ENCODE measurements at places on chromosomes 12 and 14.

GRCh38 chr14:104786091-104786586 lies 9.4 kb downstream of the AKT1 start:
- peak; percentile 34 for DNase-seq

DNA sequence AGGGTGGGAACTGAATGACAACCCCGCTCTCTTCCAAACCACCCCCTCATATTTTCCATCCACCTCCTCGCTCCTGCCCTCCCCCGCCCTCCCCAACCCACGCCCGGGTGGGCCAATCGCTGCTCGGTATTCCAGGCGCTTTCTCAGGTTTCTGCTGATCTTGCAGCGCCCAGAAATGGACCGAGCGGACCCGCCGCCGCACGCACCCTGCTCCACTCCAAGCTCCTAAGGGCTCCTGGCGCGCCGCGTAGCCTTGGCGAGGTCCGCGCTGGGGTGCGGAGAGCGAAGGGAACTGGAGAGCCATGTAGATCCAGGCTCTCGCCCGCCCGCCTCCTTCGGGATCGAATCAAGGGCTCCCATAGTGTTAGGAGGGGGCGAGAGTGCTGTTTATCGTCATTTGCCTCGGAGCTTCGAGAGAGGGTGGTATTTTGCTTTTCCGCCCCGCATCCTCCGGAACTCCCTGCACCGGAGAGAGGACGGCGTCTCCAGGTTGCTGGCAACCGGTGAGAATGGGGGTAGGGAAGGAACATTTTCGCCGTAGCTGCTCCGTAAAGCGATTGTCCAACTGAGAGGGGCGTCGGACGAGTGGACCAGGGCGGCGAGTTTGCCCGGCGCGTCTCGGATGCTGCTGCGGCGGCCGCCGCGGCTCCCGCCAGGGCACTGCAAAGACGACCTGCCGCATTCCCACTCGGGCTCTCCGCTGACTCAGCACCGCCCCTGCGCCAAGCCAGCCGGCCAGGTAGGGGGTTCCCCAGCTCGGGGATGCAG lies at the start of gene KCNA1:
Gene KCNA1 (plus strand): TSS at position 172 of the 768 bp plus-strand sequence. CDS start 1,474 bp downstream, outside the sequence.
- no peak for DNase-seq

- DNase-seq: no peak
These were observed 124.7 kb downstream of the DAAM1 start for GRCh38 chr14:59313144-59313651.

- DNase-seq: no peak
These were observed 11.6 kb upstream of the STRN3 start for GRCh38 chr14:31037709-31038221.

- DNase-seq: no peak
These were observed 13.2 kb upstream of the TDG start for GRCh38 chr12:103952497-103952896.

DNA sequence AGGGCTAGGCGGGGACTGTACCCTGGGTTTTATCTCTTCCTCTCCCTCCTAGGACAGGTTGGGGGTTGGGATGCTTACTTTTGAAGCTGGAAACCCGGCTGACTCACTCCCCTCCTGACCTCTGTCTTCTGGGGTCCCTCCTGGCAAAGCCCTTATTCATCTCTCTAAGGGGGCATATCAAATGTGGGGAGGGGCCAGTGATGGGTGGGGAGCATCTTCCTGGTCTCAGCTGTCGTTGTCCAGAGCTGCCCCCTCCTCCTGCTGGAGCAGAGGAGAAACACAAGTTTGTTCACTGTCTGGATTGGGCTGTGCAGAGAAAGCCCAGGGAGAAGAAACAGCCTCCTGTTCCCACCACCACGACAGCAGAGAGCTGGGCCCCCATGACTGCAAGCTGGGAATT lies 85.8 kb downstream of the TNFAIP2 start:
- DNase-seq: no peak

GRCh38 chr12:115140981-115141655 lies 457.1 kb upstream of the TBX3 start:
- no peak for DNase-seq

- DNase-seq: no peak
These were observed 80.4 kb upstream of the SINHCAF start for GRCh38 chr12:31406345-31406744.

GRCh38 chr14:66273261-66273832 lies 212.8 kb upstream of the CCDC196 start:
- no peak for DNase-seq

- no peak for DNase-seq
These were observed 2.7 kb upstream of the FAM222A start for GRCh38 chr12:109710747-109711595.

DNA sequence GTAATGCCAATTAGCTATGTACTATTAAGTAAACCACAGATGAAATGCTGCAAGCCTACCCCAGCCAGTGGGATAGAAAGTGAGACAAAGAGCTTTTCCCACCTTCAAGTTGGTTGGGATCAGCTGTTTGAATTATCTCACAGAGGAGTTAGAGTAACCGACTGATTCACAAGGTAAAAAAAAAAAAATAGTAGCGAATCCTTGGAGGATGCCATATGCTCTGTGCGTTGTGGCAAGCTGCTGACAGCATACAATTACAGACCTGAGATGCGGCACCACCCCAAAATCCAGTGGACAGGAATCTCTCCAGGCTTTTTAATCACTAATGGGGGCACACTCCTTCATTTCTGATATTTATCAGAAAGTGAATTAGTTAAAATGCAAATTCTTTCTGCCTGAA lies 157.0 kb upstream of the RMST start:
- DNase-seq: no peak

- no peak for DNase-seq
These were observed 34.3 kb upstream of the DICER1 start for GRCh38 chr14:95191445-95192199.

DNA sequence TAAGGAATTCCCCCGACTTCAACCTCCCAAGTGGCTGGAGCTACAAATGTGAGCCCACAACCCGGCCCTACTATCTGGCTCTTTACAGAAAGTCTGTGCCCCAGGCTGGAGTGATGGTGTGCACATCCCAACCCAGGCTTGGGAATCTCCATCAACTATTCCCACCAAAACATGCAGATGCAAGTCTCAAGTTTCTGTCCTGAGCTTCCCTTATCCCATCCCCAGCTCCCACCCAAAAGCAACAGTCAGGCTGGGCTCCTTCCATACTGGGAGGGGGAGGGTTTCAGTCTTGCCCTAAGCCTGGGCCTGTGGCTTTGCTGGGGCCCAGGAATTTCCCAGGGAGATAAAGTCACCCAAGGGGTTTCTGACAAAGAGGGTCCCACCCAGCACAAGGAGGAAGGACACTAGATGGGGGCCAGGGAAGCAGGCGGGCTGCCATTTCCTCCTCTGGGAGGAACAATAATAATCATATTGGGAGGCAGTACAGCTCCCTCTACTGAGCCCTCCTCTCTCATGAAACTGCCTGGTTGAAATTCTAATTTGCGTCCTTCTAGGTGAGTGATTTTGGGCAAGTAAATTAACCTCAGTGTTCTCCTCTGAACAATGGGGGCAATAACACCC lies 8.0 kb downstream of the SLC8B1 start:
- no peak for DNase-seq

- no peak for DNase-seq
These were observed 40.3 kb downstream of the TECPR2 start for GRCh38 chr14:102403028-102403427.

DNA sequence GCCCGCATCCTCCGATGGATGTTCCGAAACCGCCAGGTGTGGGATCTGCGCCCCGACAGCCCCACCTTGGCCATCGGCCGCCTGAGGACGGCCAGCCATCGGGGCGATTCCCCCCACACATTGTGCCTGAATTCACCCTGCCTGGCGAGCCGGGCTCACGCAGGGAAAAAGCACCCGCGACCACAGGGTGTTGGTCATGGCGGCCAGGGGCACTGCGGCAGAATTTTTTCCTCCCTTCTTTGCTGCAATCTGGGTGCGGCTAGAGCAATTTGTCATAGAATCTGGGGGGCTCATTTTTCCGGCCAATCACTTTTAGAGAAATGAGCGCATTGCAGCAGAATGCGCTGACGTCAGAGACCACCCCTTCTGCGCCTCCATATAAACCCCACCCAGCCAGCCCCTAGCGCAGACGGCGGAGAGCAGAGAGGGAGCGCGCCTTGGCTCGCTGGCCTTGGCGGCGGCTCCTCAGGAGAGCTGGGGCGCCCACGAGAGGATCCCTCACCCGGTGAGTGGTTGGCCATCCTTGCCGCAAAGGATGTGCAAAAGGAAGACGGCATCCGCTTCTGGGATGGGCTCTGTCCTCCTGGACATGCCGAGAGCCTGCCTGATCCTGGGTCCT lies at the start of gene MEG3:
Gene MEG3 (plus strand): TSS at position 406 of the 619 bp plus-strand sequence.
- no peak for DNase-seq

DNA sequence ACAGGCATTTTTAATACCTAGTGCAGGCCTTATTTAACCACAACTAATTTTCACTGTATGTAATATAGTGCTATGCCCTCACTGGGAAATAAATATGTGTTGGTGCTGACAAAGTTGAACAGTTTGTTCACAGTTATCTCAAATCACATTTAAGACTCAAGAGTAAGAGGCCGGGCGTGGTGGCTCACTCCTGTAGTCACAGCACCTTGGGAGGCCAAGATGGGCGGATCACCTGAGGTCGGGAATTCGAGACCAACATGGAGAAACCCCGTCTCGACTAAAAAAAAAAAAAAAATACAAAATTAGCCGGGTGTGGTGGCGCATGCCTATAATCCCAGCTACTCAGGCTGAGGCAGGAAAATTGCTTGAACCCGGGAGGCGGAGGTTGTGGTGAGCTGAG lies 22.9 kb upstream of the TEAD4 start:
- DNase-seq: no peak

DNA sequence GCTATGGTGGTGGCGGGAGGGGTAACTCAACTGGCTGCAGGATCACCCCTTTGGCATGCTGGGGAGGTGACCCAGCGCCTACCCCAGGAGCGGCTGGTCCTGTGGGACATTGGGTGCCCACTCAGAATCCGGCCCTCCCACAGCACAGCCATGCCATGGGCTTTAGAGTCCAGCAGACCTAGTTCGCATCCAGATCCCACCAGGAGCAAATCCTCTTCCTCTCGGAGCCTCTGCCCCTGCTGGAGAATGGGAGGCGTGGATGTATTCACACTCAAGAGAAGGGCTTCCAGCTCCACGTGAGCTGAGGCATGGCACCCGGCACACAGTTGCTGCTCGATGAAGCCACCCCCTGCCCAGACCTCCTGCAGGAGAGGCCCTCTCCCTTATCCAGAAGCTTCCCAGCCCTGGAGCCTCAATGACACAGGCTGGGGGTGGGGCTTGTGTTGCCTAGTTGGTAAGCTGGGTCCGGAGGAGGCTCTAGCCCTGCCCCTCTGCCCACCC lies 17.7 kb downstream of the FAM222A start:
- DNase-seq: no peak

- DNase-seq: peak; percentile 51
These were observed 325 bp upstream of the CLIP1 start for GRCh38 chr12:122422730-122423257.

DNA sequence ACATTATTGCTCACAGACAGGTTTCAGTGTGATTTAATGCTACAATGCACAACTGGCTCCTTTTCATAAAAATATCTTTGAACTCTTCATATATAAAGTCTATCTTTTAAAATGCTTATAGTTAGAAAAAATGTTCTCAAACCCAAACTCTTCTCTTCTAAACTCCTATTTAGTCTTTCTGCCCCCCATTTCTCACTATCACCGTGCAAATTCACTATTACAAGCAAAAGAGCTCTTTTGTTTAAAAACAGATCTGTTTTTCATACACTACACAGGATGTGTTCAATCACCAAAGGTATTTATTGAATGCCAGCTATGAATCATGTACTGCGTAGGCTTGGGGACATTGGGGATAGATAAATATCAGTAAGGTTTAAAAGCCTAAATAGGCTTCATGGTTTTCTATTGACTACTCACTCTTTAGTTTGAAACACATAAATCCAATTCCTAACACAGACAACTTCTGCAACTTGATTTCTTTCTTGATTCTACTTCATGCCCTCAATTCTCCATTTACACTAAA lies 692.3 kb downstream of the C12orf50 start:
- DNase-seq: no peak

- DNase-seq: no peak
These were observed 62.6 kb downstream of the PDZRN4 start for GRCh38 chr12:41250748-41251147.

GRCh38 chr12:109134186-109134917 lies 18.0 kb downstream of the ACACB start:
- peak; percentile 20 for DNase-seq

DNA sequence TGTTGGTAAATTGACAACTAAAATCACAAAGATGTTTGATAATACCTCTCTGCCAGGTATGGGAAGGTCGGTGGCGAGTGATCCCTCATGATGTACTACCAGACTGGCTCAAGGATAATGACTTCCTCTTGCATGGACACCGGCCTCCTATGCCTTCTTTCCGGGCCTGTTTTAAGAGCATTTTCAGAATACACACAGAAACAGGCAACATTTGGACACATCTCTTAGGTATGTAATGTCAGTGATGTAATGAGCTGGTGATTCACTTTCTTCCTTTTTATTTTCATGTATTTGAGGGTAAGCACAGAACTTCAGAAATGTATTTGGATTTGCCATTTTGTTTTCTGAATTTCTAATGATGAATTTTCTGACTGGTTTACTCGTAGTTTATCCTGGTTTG lies 42.6 kb upstream of the LRTM2 start:
- no peak for DNase-seq

- no peak for DNase-seq
These were observed 37.4 kb upstream of the HIGD1C start for GRCh38 chr12:50914872-50915484.
